ELR (cell line): ENCODE measurements at places on chromosomes 5 and 9.
A peak's percentile ranks its signal among the peaks of the same experiment; 100 is the strongest.

- DNase-seq, result no peak
Observed at GRCh38 chr5:31754741-31755675, 116.1 kb downstream of the PDZD2 start.

DNA sequence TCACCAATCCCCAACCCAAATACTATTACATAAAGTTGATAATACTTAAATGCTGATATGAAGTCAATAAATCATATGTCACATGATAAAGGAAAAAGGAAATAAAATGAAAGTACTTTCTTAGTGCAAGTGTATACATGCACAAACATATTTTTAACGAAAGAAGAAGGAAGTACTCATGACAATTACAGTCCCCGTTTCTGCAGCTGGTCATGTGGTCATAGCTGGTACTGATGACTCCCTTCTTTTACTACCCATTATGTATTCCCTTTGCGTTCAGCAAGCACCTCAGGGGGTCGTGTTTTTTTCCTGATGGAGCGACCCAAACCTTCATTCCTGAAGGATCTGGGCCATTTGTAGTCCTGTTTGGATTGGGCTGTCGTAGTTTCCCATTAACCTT, 27.3 kb downstream of the CENPP start:
- DNase-seq, result no peak

DNA sequence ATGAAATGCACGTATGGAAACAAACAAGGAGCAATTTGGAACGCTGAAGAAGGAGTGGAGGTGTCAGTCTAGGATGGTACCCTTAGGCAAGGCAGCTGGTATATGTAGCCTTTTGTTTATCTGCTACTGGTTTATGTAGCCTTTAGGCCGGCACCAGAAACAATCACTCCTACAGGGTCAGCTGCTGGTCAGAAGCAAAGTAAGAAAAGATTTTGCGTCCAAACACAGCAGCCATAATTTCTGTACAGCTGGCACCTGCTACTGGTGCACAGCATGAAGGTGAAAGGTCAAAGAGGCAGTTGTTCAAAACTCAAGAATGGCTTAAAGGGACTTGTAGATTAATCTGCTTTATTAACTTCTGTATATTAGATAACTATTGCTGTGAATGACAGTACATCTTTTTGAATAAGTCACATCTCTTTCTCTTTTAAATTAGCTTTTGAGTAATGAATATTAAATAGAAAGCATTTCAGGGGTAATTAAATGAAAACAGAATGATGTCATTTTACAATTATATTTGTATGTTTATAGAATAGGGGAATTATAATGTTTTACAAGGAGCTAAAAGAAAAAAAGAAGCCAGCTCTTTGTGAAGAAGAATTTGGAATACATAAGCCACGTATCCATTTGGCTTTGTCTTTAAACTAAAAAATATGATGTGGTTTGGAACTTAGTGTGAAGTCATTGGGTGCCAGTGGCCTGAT, 33.1 kb upstream of the TLX3 start:
- DNase-seq, result no peak

GRCh38 chr5:31470608-31471007, 61.3 kb downstream of the DROSHA start:
- DNase-seq, result peak; percentile 46

GRCh38 chr5:74638970-74639806, 1.3 kb downstream of the ENC1 start:
- DNase-seq, result peak; percentile 81

DNA sequence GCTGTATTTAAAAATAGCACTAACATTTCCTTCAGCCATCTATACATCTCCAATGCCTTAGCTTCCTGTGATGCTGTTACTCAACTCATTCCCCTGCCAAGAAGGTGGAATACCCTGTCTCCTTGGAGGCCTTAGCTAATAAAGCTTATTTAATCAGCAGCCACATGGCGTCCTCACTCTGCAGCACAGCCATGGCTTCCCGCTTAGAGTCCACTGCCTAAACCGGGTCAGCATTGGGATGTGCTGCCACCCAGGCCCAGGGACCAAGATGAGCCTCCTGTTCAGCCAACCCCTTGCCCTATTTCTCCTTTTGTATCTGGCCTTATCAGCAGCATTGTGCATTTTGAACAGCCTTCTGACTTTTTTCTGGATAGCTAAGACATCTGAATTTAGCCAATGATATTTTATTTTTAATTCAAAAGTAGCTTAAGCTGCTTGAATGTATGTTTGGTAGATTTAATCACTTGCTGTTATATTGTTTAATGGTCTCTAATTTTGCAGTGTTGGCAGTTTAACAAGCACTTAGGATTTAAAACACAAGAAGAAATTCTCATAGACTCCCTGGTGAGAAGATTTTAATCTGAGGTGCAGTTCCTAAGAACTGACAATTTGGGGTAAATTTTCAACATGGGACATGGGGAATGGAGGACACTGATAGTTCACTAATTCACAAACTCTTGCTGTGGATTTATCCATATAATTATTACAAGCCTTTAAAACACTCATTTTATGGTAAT, 113.0 kb downstream of the RPS23 start:
- DNase-seq, result peak; percentile 67

DNA sequence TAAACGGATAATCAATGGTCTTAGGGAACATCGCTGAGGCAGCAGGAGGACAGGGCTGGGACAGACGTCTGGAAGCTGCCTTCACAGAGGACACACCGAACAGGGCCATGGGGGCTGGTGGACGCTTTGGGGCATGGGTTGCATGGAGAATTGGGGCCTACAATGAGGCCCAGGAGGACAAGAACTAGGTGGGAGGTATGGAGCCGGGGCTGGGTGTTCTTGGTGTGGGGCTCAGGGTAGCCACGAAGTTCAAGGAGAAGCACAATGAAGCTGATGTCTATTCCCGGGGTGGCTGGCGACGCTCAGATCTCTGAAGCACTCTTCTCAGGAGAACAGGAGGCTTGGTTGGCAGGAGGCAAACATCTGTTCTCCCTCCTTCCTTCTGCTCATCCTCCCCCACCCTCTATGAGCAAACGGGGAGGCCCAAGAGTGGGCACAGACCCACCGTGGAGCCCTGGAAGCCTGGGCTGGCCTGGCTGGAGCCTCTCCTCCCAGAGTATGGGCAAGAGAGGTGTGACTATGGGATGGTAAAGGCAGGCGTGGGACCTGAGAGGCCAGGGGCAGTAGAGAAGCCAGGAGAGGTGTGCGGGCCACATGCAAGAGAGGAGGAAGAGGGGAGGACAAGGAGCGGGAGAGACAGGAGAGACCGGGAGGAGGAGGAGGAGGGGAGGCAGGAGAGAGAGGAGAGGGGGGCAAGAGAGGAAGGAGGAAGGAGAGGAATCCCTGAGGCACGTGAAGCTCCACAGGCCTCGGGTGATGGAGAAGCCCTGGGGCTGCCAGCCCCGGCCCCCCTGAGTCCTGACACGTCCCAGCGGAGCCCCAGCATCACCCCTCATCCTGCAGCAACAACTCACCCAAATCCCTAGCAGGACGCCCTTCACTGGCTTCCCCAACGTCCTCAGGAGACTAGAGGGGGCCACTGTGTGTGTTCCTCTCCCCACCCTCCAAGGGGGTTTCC, 159.1 kb downstream of the OLFM1 start:
- no peak for DNase-seq

GRCh38 chr5:38540314-38540713, 16.1 kb downstream of the LIFR start:
- DNase-seq, result no peak

DNA sequence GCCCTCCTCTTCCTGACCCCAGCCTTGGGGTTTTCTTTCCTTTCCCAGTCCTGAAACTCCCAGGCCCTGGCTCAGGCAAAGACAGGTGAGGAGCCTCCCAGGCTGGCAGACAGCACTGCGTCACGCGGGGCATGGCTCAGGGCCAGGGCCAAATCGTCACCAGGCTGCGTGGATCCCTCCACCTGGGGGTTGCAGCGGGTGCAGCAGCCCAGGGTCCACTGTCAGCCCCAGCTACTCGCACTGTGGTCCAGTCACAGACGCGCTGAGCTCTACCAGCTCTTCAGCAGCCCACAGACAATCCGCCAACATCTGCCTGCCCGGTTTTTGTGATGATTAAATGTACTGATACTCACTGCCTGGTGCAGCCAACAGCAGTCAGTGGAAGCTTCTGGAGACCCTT, 12.1 kb downstream of the FAM78A start:
- no peak for DNase-seq

- DNase-seq, result no peak
Observed at GRCh38 chr5:170444969-170445505, 55.9 kb upstream of the KCNMB1 start.

GRCh38 chr5:32014096-32014745, 159.9 kb downstream of the GOLPH3 start:
- no peak for DNase-seq

DNA sequence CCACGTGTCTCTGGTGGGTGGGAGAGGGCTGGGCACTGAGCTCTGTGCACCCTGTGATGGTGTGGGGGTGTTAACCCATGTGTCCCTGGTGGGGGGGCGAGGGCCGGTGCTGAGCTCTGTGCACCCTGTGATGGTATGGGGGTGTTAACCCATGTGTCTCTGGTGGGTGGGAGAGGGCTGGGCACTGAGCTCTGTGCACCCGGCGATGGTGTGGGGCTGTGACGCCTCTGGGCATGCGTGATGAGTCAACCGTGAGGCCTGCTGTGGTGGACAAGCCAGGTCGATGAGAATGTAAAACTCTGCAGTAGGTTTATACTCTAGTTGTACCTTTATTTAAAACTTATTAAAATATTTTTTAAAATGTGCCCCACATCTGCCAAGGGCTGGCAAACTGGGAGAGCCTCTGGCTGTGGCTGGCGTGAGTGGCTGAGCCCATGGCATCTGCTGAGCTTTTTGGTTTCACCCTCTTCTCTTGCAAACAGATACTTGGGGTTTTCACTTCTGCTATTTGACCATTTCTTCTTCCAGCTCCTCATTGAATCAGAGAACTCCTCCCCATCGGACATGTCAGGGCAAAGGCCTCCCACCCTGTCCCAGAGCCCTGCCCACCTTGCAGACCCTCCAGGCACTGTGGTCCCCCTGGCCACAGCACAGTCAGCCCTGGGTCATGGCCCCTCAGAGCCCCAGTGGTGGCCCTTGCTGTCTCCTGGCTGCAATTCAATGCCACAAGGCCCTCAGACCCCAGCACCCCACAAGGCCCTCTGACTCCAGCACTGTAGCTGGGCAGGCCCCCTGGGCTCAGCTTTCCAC, 18.5 kb upstream of the EXOC3 start:
- DNase-seq, result peak; percentile 85

- DNase-seq, result no peak
Observed at GRCh38 chr5:38117784-38118479, 140.4 kb upstream of the EGFLAM start.

DNA sequence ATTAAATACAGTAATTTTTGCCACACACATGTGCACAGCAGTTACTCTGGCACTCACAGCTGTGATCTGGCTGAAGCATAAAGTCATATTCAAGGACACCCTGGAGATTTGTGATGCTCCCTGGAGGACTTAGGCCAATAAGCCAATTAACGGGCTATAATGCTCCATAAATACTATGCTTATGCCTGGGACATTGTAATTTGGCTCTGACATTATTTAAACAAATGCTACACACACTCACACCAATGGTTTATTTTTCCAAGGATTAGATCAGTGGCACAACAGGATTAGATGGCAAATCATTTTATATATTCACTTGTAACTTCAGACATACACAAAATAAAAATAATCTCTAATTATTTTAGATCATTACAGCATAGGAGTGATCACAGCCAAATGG, 111.2 kb downstream of the LMNB1 start:
- DNase-seq, result no peak

DNA sequence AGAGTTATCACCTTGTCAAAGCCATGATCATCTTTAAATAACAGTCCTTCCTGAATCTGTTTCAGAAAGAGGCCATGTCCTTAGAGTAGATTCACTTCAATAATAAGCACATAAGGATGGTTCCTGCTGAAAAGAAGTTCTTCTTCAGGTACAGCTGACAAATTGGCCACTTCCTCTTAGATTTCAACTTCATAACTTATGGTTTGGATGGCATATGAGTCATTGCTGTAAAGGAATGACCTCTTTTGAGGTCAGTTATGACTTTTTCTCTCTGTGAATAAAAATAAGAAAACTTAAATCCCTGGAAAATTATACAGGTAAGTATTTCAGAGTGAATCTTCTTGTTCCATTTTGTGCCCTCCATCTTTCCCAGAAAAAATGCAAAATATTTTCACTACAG, 555.3 kb upstream of the ZNF462 start:
- DNase-seq, result peak; percentile 36

DNA sequence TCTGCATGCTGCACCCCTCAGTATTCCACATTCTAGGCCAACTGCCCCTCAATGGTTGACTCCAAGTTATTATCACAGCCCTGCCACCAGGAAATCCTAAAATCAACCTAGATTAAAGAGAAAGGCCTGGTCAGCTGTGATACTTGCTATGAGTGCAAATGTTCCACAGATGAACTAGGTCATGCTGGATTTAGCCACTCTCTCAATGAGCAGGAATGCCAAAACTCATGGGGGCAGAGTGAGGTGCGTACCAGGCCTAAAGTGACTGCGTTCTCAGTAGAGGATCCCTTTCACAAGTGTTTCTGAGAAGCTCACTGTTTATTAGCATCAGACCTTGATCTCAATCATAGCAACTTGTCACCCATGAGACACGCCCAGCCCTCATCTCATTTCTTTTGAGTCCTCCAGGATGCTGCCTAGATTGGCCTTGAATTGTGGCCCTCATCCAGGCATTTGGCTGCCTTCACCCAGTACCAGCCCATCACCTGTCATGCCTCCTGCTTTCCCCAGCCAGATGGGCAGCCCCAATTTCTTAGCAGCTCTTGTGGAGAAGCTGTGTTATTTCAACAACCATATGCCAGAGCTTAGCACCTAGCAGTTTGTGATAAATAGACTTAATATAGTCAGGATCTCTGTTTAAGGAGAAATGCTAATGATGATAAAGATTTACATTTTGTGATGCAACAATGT, 383.9 kb downstream of the CTNND2 start:
- DNase-seq, result no peak

- DNase-seq, result no peak
Observed at GRCh38 chr9:109269839-109270238, 51.0 kb downstream of the EPB41L4B start.

DNA sequence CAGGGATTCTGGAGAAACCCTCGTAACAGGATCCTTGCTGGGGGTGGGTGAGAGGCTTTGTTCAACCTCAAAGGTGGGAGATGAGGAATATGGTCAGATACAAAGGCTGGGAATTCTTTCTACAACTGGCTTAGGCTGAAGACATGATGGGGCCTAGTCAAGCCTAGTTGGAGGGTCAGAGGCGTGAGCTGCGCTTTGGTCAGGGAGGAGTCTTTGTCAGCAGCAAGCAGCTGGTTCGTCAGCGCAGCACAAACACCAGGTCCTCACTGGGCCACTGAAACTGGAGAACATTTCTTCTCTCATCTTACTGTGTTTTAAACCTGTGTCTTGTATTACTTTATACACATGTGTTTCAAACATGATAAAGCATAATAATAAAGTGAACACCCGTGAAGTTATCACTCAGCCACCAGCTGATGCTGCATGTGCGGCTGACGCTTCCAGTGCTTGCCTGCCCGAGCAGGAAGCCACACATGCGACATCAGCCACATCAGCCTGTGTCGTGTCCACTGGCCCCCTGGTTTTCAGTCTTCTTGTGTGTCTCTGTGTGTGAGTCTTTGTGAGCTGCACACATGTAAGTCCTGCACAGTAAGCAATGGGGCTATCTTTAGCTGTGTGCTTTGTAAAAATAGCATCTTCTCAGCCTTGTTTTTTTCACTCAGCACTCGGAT, 81.5 kb downstream of the WNK2 start:
- DNase-seq, result no peak
